Effector CD4-positive, alpha-beta T cell (primary cell): ENCODE measurements at places on chromosomes 6 and 20.

GRCh38 chr20:60056407-60057122 is 98.3 kb downstream of the CDH26 start:
- no peak for DNase-seq

DNA sequence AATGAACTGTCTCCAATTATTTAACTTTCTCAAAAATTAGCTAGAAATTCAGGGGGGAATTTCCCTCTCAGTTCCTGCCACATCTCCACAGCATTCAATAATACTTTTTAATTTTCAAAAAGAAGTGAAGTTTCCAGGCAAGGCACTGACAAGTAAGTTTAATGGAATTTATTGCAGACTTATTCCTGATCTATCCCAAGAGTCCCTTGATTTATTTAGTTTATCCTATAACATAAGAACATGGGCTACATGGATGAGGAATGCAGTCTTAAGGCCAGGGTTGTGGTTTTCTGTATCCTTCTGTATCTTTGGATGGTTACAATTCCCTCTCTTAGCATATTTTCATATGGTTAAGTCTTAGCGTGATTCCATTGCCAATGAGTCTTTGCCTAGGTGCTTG is 126.5 kb downstream of the TSHZ2 start:
- no peak for DNase-seq

DNA sequence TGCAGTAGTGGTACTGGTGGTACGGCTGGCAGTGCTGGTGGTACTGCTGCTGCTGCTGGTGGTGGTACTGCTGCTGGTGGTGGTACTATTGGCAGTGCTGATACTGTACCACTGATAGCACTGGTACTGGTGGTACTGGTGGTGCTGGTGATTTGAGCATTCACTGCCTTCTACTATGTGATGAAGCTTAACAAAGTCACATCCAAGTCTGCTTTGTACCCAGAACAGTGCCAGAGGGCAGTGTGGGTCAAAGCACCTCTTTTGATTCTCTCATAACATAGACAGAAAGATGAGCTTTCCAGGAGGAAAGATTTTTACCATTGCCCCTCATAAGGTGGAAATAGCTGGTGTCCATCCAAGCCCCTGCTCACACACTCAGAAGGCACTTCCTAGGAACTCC is 48.7 kb downstream of the ANKRD6 start:
- no peak for DNase-seq

- no peak for DNase-seq
These were observed 31.5 kb downstream of the SERPINB1 start for GRCh38 chr6:2810092-2810671.

DNA sequence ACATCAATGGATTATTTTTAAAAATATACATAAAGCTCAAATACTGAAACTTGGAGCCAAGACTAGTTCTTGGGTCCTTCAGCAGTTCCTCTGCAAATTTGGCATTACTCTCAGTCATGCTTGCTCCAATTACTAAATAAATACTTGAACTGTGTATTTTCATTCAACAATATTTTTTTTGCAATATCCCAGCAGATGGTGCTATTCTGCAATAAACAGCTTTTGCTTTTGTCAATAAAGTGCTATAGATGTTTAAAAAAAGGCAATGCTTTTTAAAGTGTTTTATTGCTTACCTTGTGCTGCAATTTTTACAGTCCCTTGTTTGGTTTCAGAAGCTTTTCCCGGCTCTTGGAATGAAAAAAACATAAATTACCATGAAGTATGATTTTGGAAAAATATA is 243.4 kb downstream of the TRDN start:
- DNase-seq: no peak

- DNase-seq: no peak
These were observed 203.7 kb downstream of the SYNDIG1 start for GRCh38 chr20:24672886-24673677.

GRCh38 chr20:44776980-44777379 is 31.3 kb downstream of the KCNK15 start:
- DNase-seq: no peak

DNA sequence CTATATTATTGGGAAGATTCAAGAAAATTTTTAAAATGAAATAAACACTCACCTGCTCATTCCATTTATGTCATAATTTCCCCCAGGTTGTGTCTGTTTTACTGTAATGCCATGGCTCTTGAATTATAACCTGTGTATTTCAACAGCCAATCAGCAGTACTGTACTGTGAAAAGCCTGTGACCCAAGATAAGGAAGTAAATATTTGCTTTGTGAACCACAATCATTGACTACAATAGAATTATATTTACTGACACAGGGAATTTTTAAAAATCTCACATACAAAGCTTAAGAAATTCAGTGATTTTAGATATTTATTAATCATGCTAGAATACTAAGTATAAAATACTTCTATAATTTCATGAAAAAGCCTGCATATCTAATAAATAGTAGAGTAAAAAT is 6.0 kb downstream of the RGS17 start:
- DNase-seq: no peak

DNA sequence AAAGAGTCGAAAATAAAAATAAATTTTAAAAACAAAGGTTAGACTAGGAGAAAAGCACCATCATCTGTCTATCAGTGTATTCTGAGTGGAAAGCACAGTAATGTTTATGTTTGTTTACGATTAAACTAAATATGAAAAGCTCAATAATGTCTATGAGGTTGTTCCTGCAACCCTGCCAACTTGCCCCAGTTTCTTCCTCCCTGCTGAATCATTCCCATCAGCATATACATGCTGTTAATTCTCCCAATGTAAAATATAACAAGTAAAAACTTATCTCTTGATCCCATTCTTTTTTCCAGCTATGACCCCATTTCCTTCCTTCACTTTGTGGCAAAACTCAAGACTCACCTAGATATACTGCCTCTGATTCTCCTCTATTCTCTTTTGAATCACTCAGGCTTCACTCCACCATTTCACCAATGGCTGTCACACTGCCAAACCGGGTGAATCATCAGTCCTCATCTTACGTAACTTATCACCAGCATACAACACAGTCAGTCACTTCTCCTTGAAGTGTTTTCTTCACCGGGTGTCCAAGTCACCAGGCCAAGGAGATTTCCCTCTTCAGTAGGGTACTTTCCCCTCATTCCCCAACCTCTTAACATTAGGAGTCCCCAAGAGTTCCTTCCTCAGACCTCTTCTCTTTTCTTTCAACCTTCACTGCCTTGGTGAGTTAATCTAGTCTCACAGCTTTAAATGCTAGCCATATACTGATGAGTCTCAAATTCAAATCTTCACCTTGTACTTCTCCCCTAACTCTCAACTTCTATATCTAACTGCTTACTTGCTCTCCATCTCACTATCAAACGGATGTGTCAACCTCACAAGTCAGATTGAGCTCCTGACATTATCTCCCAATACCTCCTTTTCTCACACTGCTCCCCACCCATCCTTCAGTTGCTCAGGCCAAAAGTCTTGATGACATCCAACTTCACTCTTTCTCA is 6.2 kb downstream of the TMEM242 start:
- DNase-seq: no peak

DNA sequence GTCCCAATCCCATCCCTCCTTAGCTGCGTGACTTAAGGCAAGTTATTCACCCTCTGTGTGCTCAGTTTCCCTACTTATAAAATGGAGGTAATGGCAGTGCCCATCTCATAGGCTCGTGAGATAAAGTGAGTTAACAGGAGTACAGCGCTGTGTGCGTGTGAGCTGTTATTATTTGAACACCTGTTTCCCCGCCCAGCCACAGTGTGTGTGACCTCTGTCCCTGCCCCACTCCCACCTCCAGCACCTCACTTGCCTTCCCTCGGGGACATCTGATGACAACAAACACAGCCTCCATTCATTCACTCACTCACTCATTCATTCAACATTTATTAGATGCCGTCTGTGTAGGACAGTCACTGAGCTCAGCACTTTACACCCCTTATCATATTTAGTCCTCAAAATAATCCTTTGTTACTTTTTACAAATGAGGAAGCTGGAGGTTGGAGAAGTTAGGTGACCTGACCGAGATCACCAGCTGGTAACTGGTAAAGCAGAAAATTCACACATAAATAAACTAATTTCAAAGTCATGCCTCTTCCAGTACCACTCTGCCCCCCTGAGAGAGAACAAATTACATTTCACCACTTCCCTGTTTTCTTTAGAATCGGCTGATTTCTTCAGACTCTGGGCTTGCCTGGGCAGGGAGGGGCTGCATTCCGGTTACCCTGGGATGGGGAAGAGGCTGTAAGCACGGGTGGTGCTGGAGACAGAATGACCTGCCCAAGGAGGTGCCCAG is 58.6 kb downstream of the CPNE5 start:
- no peak for DNase-seq

DNA sequence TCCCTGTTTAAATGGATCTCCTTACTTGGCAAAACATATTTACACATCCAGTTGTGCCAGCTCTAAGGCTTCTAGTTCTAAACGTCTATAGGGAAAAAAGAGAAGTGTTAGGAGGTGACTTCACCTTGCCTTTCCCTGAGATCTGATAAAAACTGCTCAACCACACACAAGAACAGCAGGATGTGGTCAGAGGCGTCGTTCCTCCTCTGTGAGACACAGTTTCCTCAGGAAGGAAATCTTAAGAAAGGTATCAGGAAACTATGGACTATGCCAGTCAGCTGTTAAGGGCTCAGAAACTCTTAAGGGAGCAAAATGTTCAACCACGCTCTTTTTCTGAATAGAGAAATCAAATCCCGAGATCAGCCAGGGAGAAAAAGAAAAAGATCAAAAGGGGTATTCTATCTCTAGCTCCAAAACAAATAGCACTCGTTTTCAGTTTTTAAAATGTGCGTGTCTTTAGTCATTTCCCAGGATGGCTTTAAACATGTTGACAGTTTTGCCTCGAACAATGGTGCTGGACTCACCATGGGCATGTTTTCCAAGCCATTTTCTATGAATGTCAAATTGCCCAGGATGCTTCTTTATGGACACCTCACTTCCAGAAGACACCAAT is 154.5 kb downstream of the HACE1 start:
- DNase-seq: peak; percentile 8

DNA sequence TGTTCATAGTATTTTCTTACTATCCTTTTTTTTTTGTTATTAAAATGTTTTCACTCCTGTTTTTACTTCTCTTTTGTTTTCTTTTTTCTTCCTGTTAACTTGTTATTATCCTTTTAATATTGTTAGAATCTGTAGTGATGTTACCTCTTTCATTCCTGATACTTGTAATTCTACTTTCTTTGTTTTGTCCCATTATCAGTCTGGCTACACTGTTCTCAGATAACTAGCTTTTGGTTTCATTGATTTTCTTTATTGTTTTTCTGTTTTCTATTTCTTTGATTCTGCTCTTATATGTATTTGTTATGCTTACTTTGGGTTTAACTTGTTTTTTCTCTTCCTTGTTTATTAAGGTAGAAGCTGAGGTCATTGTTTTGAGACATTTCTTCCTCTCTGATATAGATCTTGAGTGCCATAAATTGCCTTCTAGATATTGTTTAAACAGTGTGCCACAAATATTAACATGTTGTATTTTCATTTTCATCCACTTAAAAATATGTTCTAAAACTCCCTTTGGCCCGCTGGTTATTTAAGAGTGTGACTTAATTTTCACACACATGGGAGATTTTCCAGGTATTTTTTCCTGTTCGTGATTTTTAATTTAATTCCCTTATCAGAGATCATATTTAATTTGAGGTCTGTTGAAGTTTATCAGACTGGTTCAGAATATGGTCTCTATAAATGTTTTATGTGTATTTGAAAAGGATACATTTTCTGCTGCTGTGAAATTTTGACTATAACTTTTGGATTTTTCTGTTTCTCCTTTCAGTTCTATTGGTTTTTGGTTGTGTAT is 6.7 kb downstream of the XRN2 start:
- no peak for DNase-seq

GRCh38 chr6:41061196-41061726 is 8.3 kb downstream of the APOBEC2 start:
- no peak for DNase-seq

GRCh38 chr6:129473546-129473945 is 236.4 kb downstream of the ARHGAP18 start:
- DNase-seq: no peak

DNA sequence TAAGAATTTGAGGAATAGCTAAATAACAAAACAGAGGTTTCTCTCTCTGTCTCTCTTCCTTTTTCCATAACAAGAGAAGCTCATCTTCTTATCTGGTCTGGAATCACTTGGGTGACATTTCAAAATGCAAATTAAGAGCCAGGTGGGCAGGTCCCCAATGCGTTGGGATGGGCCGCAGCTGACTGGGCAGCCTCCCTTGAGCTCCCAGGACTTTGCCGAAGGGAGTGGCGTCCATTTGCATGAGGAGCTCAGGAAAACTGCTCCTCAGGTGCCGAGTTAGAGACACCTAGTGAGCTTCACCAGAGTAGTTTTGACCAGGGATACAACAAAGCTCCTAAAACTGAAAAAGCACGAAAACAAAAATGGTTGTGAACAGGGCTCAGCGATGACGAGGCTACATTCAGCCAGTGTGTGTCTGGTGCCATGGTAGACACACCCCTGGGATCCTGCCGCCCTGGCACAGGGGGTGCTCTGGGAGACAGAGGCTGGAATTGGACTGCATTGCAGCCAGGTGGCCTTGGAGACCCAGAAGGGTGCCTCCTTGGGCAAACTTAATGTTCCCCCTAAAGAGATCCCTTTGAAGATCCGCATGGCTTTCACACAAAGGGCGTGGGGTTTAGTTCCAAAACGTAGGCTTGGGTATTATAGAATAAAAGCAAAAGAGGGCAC is 13.5 kb upstream of the SERPINB6 start:
- DNase-seq: no peak

GRCh38 chr20:46108976-46109375 is 9.1 kb upstream of the CD40 start:
- no peak for DNase-seq

DNA sequence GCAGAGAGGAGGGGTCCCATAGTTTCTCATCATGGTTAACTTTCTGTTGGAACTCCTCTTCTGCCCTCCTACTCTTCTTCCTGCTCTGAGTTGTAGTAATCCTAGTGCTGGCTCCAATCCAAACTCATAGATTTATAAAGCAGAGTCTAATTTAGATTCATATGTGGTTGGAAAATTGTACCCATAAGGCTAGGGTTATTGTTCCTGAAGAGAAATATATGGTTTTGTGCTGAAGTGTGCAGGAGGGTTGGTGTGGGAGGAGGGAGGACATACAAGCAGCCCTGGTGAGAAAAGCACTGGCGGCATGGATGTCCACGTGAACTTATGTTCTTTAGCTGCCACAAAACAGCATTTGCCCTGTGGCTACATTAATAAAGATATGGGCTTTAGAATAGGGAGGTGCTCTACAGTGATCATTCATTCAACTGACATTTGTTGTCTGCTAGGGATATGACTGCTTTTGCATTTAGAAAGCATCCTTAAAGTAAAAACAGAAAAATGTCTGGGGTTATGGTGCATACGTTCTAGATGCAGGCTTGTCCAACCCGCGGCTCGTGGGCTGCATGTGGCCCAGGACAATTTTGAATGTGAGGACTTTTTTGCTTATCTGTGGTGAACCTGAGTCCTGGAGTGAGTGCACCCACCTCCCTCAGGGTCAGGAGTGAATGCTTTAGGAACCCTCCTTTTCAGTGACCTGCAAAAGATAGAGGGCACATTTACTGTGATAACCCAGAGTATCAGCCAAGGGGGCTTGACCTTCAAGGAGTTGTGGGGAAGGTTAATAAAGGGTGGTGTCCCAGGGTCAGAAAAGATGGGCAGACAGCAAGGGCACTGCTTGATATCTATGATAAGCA is 4.1 kb downstream of the HLA-A start:
- DNase-seq: no peak

GRCh38 chr20:3038454-3038853 is 5.0 kb upstream of the GNRH2 start:
- no peak for DNase-seq
